NCI-H2081 (cell line): ENCODE measurements at places on chromosomes 2 and 18.

DNA sequence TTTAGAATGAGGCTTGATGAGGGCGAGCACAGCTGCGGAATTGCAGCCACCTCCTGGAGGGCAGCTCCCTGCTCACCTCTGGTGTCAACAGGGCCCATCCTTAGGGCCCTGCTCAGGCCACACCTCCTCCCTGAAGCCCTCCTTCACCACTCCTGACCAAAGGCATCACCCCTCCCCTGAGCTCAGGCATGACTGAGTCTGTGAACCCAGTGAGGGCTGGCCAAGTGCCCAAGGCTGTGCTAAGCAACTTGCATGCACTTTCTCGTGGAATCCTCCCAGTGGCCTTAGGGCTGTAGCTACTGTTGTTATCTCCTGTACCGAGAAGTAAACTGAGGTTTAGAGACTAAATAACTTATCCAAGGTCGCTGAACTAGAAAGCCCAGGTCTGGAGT lies 101.7 kb downstream of the KLHL29 start:
- DNase-seq, result no peak

GRCh38 chr2:197191940-197192322 lies 118.6 kb downstream of the ANKRD44 start:
- DNase-seq, result no peak

DNA sequence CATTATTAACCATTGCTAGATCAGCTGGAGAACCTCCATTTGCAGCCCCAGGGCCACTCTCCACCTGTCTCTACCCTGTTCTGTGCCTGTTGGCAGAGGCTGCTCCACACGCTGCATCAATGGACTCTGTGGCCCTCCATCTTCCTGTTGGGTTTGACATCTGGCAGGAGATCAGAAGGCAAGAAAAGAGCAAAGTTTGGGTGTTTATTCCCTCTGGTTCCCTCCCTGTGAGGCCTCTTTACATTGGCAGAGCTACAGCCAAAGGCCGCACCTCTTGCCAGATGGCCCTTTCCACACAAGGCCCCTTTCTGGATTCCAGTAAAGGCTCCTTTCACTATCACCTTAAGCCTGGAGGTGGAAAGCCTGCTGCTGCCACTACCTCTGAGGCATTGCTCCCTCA lies 110.9 kb upstream of the RND3 start:
- DNase-seq, result peak; percentile 44

DNA sequence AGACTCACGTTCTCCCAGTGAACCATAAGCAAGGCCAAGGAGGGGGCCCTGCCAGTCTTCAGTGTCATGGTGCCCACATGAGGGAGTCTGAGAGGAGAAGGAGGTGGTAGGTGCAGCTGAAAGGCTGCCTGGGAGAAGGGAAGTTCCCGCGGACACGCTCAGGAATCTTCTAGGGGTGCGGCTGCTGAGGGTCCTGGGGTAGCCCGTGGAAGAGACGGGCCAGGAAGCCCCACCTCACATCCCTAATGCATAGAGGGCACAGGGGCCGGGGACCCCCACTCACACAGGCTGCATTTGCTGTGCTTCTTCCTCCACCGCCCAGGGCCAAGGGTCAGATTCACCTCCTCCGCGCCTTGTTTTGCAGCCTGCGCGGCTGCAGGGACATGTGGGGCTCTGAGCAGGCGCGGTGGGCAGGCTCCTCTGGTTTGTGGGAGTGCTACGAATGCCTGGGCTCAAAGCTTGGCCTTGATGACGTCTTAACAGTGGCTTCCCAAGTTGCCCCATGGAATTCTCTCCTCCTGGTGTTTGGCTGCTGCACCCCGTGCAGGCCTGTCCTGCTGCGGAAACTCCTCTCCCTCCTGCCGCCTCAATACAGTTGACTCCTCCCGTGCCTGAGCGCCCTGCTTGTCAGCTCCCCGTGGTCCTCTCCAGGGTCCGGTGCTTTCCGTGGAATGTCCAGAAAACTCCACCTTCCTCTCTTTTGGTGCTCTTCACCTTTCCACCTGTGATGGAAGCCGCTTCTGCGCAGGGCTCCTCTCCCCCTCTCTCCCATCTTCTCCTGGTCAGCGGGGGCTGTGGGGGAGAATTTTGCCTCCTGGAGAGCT lies 95.7 kb downstream of the VAPA start:
- DNase-seq, result no peak

DNA sequence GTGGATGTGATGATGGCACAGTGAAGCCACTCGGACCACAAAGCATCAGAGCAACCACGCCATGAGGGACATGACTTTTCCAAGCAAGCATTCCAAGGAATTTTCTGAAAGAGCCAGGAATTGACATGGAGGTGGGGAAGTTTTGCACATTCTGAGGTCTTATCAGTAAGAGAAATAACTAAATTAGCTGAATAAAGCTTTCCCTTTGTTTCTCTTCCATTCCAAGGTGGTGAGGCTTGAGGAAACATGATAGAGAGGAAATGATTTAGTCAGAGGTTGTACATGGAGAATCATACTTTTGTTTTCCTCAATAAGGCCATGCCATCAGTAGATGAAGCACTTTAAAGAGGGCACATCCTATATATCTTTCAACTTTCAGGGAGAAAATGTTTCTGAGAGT lies 115.7 kb upstream of the MMADHC start:
- no peak for DNase-seq

GRCh38 chr2:216732334-216732733 lies 37.0 kb upstream of the IGFBP5 start:
- DNase-seq, result peak; percentile 92

GRCh38 chr2:174332217-174332963 lies 2.4 kb upstream of the SP9 start:
- peak; percentile 20 for DNase-seq

GRCh38 chr2:206832873-206833272 lies 67.5 kb downstream of the FASTKD2 start:
- no peak for DNase-seq

GRCh38 chr2:120625865-120626560 lies 109.7 kb upstream of the GLI2 start:
- DNase-seq, result peak; percentile 93

DNA sequence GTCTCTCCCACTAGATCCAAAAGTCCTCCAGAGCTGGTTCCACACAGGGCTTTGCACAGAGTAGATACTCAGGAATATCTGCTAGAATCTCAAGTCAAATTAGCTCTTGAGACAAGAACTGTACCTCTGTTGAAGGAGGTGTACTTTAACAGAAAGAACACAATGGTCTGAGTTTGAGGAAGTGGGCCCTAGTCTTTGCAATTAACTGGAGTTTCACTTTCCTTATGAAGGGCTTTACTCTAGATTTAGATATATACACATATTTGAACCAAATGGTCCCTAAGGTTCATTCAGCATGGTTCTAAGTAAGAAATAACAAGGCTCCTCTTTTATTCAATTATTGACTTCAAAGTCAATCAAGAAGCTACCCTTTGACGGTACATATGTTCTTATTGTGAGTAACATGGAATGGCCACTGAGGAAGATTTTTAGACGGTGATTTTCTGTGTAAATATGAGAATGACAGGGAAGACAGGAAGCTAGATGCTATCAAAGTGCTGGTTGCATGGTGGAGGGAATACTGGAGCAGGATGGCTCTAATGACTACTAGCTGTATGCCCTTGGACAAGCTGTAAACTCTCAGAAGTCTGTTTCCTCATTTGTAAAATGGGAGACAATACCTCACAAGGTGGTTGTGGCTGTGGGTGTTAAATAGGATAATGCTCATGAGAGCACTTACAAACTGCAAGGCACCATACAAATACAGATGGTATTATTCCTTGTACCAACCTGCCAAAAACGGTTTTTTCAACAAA lies 73.5 kb upstream of the SERTAD2 start:
- DNase-seq, result no peak

DNA sequence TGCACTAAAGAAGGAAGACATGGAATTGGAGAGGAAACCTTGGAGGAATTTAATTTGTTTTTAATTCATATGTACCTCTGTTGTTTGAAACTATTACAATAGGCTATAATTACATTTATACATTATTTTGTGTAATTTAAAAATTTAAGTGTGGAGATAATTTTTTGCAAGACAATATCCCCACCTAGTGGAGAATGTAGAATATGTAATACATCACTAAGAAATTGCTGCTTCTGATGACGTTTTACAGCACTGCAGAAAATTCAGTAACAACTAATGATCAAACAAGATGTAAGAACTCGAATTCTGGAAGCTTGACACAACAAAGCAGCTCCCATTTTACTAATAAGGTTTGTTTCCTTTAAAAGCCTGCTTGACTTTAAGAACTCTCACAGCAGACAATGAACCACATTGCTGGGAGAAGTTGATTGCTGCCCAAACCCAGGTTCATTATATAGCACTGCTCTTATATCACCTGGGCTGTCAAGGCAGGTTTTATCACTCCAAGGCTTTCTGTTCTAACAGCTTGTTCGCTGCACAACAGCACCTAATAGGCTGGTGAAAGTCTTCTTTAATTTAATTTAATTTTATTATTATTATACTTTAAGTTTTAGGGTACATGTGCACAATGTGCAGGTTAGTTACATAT lies 53.4 kb downstream of the THADA start:
- DNase-seq, result peak; percentile 50

- DNase-seq, result no peak
Measured at GRCh38 chr2:85288244-85288725, 39.5 kb downstream of the TGOLN2 start.
